ENCODE measurements at places on chromosomes 12 and 14. TPM values are rescaled to one million over a fixed set of nuclear protein-coding genes. Genes with fewer than 3 reads are reported as not detected.

DNA sequence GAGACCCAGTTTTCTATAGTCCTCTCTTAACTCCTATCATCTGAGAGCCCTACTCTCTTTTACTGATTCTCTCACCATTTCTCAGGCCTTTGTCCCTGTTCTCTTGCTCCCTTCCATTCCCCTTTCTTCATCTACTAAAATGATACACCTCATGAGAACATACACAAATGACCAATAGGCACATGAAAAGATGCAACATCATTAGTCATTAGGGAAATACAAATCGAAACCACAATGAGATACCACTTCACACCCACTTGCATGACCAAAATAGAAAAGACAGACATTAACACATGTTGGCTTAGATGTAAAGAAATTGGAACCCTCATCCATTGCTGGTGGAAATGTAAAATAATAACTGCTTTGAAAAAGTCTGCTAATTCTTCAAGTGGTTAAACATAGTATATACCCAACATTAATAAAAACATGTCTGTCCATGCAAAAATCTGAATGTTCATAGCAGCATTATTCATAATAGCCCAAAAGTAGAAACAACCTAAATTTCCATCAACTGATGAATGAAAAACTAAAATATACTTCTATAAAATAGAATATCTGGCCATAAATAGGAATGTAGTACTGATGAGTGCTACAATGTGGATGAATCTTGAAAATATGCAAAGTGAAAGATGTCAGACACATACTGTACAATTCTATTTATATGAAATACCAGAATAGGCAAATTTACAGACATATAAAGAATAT is 66.0 kb downstream of the DENND5B start:
- DNase-seq = no peak

Gene KRT3
- total RNA-seq = not detected

GRCh38 chr12:64125913-64126312 is 96.2 kb downstream of the KICS2 start:
- DNase-seq = no peak

GRCh38 chr14:52015411-52016030 is 26.2 kb downstream of the RTRAF start:
- peak; percentile 60 for DNase-seq

DNA sequence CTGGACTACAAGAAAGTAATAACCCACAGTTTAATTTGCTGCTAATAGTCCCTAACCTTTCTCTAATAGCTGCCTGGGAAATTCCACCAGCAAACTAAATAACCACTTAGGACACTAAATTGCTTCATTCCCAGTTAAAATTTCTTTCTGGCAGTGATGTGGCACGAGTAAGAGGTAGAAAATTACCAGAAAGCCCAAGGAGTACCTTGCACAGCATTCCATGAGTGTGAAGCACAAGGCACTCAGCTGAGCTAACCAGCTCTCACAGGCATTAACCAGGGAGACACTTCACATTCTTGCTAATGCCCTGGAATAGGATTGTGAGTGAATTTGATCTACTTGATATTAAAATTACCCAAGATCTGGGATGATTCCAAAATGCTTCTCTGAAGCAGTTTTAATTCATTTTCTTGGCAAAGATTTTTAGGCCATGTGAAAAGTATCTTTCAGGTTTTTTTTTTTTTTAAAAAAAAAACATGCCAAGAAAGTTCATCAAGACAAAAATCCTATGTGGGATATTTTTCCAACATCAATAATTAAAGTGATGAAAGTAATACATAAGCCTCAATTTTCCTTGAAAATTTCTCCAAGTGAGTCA is 29.5 kb downstream of the TSPAN8 start:
- DNase-seq = no peak

Gene FAM90A1
- total RNA-seq = not detected

Gene NTS
- not detected for total RNA-seq

DNA sequence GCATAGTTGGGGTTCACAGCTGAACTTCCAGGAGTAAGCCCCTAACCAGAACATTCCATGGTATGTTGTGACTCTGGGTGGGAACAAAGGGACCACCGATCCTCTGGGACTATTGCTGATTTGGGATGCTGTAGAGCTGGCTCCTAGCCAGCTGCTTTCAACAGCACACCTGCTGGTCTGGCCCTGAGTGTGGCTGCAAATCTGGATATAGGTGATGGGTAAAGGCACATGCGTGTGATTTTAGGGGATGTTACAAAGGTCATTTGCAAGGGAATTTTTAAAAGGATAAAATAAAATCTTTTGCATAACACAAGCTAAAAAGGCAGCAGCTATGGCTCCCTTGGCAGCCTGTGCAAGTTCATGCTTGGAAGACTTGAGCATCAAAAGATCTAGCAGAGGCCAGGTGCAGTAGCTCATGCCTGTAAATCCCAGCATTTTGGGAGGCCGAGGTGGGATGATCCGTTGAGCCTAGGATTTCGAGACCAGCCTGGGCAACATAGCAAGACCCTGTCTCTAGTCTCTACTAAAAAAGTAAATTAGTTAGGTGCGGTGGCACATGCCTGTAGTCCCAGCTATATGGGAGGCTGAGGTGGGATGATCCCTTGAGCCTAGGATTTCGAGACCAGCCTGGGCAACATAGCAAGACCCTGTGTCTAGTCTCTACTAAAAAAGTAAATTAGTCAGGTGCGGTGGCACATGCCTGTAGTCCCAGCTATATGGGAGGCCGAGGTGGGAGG is 1.6 kb downstream of the ALDH2 start:
- DNase-seq = no peak
